ENCODE measurements at places on chromosomes 6 and 20. TPM values are rescaled to one million over a fixed set of nuclear protein-coding genes. Genes with fewer than 3 reads are reported as not detected.

HMGN4 gene
- 64.8 TPM for total RNA-seq

ADNP gene
- 22.6 TPM for total RNA-seq

PRSS16 gene
- 0.39 TPM for total RNA-seq

HRH3 gene
- total RNA-seq: not detected

FILIP1 gene
- total RNA-seq: 0.26 TPM

DHX16 gene
- total RNA-seq: 25.2 TPM

CFAP61 gene
- total RNA-seq: not detected

BAG2 gene
- 10.0 TPM for total RNA-seq

TRAPPC3L gene
- not detected for total RNA-seq

FUCA2 gene
- total RNA-seq: 45.8 TPM

IDH3B gene
- total RNA-seq: 102 TPM

MUCL3 gene
- total RNA-seq: not detected

SRMS gene
- total RNA-seq: not detected

ZBP1 gene
- not detected for total RNA-seq

BCAS1 gene
- total RNA-seq: not detected

NKAPL gene
- 2.5 TPM for total RNA-seq

SMOC2 gene
- not detected for total RNA-seq
